Type B pancreatic cell (in vitro differentiated cells): ENCODE measurements at places on chromosomes 1 and 21.

- DNase-seq = no peak
Observed at GRCh38 chr1:95905818-95906395, 671.9 kb downstream of the RWDD3 start.

DNA sequence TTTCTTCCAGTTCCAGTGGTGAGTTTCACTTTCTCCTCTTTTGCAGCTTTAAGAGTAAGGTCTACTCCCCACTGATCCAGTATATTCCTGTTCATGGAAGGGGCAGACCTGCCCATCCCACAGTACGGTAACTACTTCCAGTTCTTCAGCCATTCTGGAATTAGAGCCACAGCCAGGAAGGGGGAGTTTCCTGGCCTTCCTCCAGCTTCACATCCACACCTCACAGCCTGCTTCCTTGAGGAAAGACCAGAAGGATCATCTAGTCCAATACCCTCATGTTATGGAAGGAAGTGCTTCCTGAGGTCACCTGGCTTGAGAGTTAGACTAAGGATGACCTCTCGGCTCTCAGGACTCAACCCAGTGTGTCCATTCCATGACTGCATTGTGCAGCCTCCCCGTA is 597.8 kb downstream of the KIF26B start:
- no peak for DNase-seq

GRCh38 chr1:44405798-44406736 is 1.0 kb downstream of the RNF220 start:
- no peak for DNase-seq

GRCh38 chr1:59135761-59136255 is 161.1 kb upstream of the FGGY start:
- no peak for DNase-seq

GRCh38 chr21:45138199-45139002 is 64.0 kb downstream of the ADARB1 start:
- no peak for DNase-seq
